ENCODE measurements at places on chromosomes 3 and 15.

GRCh38 chr15:60840306-60840702 is 361.4 kb upstream of the ICE2 start:
- DNase-seq = no peak

- DNase-seq = no peak
Observed at GRCh38 chr3:31573036-31573779, 40.5 kb downstream of the STT3B start.

DNA sequence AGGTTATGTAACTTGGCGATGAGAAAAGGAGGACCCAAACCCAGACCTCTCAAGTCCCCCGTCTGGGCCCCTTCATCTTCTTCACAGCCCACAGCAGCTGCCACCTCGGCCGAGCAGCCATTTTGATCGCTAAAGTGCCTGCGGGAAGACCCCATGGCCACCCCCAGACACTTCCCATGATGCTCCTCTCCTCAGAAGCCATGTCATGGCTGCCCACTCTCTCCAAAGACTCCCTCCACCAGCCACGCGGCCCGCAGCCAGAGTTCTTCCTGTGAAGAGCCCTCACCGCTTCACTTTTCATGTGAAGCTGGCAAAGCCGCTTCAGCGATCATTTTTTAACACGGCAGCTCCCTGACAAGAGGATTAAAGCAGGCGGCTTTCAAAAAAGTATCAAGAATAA is 335.2 kb downstream of the RORA start:
- no peak for DNase-seq

DNA sequence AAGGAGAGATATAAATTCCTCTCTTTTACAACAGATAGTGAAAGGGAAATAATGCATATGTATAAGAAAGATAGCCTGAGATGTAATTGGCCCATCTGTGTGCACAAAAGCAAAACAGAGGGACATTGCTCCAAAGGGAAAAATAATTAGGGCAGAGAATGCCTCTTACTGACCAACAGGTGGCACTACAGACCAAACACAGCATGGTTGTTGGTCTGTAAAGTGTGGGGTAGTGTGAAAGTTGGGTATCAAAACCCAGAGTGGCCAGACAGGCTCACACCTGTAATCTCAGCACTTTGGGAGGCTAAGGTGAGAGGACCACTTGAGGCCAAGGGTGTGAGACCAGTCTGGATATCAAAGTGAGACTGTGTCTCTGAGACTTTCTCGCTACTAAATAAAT is 4.5 kb upstream of the TLNRD1 start:
- DNase-seq = no peak

DNA sequence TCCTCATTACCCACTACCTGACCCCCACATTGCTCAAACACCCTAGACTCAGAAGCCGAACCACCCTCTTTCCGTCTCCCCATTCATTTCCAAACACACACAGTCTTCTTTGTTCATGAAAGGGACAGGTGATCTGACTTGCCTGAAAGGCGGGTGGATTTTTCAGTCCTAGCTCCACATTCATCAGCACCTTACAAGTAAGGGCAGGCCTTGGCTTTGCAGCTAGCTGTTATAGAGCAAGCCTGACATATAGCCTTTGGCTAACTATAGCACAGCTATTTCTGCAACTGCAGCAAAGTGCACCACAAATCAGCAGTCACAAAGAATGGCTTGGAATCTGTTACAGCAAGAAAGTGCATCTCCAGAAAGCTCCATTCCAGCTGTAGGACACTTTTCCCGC is 139.8 kb downstream of the XXYLT1 start:
- no peak for DNase-seq

DNA sequence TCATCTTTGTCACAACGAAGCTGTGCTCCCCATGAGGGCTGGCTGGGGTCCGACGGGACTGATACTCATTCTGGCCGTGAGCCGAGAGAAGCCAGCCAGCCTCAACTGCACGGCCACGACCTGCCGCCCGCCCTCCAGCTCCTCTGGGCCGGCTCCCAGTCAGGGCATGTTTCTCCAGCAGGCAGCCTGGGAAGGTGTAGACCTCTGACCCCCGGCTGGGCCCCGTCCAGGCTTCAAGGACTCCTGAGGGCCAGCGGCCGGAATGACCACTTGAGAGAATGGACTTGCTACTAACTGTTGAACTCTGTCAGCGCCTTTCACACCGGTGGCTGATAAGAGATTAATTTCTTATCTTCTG is 18.1 kb upstream of the MUC4 start:
- DNase-seq = no peak

DNA sequence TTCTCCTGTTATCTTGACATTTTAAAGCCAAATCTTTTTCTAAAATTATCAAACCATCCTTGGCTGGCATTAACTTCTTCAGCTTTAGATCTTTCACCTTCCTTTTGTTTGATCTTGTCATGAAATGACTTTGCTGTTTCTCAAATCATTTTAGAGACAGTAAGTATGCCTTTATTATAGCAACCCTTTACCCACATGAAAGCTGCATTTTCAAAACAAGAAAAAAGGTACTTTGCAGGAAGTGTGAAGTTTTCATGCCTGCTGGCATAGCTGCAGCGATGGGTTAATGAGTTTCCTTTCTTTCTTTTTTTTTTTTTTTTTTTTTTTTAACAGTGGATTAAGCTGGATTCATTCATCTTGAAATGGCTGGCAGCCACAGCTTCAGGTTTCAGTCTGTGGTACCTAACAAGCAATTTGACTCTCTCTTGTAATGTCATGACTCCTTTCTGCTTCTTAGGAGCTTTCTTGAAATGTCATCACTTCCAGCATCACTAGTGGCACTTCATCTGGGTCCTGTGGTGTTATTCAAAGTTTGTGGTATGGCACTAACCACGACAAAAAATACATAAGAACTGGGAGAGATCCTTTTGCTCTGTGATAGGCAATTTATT is 18.8 kb downstream of the SLC25A26 start:
- DNase-seq = no peak

Data from stimulated activated CD4-positive, alpha-beta T cell treated with anti-CD3 and anti-CD28 coated beads, Interleukin-2, amount 100 ng/mL, for 48 hours (primary cell).